NCI-H748 treated with DMSO at 0.1 percent for 48 hours (cell line): ENCODE measurements at places on chromosomes 13 and 19.

DNA sequence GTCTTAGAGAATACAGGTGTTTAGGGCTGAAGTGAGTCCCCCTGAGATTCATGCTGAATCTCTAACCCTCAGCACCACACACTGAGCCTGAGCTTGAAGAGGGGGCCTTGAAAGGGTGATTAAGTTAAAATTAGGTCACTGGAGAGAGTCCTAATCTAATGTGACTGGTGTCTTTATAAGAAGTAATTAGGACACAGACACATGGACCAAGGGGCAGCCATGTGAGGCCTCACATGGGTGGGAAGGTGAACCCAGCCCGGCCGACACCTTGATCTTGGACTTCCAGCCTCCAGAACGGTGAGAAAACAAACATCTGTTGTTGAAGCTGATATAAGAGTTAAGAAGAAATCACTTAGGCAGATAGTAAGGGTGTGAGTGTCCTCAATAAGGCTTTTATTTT lies 7.1 kb upstream of the RAB20 start:
- no peak for DNase-seq

GRCh38 chr13:48505597-48506091 lies 27.2 kb downstream of the RCBTB2 start:
- no peak for DNase-seq

DNA sequence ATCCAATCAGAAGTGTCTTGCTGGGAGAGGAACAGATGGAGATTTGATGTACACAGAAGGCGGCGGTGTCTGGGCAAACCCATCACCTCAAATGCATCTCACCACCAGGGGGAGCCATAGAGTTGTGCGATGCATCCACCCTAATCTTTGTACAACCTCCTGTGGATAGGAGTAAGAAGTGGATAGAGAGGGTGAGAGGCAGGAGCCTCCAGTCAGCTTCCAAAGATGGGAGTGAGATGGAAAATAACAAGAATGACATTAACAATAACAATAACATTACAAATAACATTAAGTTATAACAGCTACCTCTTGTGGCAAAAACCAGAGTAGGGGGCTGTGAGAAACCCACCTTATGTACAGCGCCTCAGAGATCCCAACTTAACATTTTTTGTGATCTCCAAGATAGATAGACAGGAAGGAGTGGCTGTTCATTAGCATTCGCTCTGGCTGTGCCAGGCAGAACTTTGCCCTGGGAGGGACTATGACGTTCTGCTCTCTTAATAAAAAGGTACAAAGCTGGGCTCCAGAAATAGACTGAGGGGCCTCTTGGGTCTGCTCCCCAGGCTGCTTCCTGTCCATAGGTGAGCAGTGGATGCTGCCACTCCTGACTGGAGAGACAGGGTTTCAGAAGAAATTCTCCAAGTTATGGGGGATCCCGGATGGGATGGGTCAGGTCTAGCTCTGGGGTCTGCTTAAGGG lies 5.2 kb upstream of the CEACAM18 start:
- peak; percentile 21 for DNase-seq

DNA sequence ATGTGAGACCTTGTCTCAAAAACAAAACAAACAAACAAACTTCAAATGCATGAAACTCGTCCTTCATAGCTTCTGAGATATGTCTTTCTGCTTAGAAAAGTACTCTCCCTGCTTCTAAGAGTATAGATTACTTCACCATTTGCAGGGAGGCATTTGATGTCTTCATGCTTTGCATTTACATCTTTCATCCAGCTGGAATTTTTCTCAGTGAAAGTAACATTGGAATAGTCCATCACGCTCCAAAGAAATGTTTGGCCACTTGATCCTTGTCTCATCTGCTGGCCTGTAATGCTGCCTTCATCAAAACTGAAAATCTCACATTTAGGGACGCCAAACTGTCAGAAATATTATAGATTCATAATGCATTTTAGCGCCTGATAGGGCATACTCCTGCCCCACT lies 19.2 kb downstream of the PNMA8A start:
- DNase-seq, result no peak

DNA sequence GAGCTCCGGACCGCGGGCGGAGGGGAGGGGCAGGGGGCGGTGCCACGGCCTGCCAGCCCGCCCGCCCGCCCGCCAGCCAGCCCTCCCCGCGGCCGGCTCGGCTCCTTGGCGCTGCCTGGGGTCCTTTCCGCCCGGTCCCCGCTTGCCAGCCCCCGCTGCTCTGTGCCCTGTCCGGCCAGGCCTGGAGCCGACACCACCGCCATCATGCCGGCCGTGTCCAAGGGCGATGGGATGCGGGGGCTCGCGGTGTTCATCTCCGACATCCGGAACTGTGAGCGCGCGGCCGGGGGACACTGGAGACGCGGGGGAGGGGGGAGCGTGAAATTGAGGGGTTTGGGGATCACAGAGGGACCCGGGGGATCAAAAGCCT lies at the start of gene AP2A1:
TSS of gene AP2A1 (plus strand) at position 72 of the 370 bp plus-strand sequence. CDS start at position 205, 133 bp downstream.
- DNase-seq, result no peak

DNA sequence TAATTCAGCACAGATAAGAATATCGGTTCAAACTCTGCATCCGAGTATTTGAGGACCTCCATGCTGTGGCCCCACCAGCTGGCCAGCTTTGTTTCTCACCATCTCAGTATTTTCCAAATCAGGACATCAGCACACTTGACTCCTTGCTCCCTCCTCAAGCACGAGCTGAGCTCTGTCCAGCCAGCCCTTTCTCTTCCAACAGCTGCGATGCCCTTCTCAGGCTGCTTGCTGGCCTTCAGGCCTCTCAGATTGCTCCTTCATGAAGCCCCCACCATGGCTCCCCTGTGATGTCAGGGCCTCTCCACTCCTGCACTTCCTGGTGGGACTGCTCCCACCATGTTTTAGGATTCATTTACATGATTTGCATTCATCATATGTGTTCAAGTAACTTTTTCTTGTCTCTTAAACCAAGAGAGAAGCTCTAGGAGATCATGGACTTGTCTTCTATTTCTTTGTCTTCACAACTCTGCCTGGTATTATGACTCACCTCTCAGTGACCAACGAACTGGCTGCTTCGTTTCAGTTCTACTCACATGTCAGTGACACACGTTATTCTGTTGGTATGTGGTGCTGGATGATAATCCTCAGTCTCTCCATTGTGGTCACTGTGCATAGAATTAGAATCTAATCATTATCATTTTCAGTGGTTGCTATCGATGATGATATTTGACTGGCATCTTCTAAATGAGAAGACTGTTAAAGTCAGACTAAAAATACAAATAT lies 471.7 kb downstream of the EFNB2 start:
- DNase-seq, result no peak

GRCh38 chr19:38944981-38945506 lies 14.3 kb downstream of the MRPS12 start:
- peak; percentile 32 for DNase-seq

DNA sequence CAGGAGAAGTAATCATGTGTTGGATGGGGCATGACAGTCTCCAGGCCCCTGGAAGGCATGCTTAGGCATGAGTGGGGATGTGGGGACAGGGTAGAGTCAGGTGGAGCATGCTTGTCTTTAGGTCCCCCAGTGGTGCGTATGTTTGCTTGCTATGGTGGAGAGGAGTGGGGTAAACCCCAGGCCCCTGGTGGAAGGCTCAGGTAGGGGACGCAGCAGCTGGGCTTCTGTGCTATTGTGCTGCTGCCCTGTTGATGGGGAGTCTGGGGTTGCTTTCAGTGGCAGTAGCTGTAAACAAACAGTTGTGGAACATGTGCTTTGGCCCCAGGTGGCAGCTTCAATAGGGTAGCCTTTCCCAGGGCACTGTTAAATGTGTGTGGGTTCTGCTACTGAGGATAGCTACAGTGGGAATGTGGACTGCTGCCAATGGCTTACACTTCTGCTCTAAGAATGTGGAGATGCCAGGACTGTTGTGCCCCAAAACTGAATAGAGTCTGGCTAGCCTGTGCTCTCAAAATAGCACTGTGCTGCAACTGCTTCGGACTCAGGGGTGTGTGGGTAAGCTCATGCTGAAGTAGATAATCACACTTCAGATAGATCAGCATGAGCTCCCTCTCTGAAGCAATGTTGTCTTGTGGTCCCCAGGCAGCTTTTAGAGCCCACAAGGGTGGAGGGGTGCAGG lies 1257.3 kb downstream of the DIAPH3 start:
- no peak for DNase-seq

GRCh38 chr13:112882555-112883024 lies 86.4 kb upstream of the MCF2L start:
- DNase-seq, result no peak

DNA sequence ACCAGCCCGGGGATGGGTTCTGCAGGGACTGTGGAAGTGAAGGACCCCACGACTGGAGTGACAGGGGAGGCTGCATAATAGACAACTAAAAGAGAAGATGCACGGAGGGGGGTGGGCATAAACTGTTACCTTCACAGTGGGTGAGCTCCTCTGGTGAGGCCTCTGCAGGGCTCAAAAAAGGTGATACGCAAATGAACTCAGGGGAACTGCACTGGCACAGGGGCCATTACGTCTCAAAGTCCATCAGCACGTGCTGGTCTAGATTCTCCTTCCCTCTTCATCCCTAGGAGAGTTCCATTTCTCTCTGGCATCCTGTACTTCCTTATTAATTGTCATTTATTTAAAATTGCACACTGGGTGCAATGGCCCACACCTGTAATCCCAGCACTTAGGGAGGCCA lies 8.1 kb upstream of the FFAR2 start:
- no peak for DNase-seq

DNA sequence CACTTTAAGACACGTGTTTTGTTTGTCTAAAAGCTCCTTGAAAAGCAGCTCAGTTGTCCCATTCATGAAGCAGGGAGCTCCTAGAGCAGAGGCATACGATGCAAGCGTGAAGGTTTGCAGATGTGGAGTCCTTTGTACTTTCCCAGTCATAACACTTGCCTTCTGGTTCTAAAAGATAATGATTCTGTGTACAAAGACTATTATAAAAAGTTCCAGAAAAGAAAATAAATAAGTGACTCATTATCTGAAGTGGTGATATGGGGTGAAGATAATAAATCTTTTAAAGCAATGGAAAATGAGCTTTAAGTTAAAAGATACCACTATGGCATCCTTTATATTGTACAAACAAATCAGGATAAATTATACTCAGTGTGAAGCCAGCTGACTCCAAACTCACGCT lies 569.9 kb downstream of the MYO16 start:
- peak; percentile 57 for DNase-seq

GRCh38 chr13:20706661-20707060 lies 3.2 kb downstream of the IL17D start:
- DNase-seq, result no peak

GRCh38 chr19:45294291-45295029 lies 28.2 kb downstream of the CKM start:
- no peak for DNase-seq

GRCh38 chr13:41942462-41943094 lies 18.3 kb downstream of the VWA8 start:
- no peak for DNase-seq

DNA sequence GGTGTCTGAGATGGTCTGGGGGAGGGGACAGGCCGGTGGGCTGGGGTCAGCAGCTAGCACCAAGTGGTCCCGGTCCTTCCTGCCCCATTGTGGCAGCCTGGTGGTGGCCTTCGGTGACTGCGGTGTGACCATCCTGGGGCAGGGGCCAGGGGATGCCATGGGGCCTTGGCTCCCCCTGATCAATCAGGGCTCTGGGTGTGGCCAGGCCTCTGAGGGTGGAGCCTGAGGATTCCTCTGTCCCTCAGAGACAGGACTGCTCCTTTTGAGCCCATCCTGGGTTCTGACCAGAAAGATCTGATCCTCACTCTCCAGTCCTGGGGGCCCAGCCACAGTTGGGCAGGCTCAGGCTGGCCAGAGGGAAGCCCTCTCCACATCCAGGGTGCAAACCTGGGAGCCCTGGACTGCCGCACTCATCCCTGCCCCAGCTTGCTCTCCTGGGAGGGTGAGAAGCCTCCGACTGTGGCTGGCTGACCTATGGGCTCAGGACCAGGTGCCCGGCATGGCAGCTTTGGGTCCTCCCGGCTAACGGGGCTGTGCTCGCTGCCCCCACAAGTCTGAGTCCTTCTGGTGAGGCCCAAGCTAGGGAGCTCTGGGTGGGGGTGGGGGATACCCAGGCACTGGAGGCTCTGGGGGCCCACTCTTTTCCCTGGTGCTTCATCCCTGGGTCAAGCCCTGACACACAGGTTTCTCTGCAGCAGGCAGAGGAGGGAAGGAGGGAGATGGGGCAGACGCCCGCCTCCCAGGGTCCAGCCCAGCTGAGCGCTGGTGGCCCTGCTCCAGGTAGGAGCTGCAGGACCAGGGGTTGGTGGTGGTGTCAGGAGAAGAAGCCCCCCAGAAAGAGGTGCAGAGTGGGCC lies 59.5 kb downstream of the IER2 start:
- no peak for DNase-seq

DNA sequence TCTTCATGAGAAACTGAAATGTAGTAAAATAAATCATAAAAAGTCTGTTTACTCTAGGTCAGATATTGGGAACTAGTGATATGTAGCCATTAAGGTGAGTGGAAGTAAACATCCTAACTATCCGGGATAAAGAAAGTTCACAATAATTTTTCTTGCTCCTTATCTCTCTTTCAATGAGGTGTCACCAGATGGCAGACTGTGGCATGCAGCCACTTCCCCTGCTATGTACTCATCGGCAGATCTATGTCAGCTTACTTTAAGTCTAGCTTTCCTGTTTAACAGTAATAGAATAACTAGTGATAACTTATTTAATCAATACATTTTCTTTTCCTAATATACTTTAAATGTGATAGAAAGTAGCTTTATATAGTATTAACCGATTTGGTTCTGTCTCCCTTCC lies 181.9 kb downstream of the NDFIP2 start:
- no peak for DNase-seq

- DNase-seq, result peak; percentile 34
Measured at GRCh38 chr19:6092329-6093286, 17.7 kb downstream of the RFX2 start.

DNA sequence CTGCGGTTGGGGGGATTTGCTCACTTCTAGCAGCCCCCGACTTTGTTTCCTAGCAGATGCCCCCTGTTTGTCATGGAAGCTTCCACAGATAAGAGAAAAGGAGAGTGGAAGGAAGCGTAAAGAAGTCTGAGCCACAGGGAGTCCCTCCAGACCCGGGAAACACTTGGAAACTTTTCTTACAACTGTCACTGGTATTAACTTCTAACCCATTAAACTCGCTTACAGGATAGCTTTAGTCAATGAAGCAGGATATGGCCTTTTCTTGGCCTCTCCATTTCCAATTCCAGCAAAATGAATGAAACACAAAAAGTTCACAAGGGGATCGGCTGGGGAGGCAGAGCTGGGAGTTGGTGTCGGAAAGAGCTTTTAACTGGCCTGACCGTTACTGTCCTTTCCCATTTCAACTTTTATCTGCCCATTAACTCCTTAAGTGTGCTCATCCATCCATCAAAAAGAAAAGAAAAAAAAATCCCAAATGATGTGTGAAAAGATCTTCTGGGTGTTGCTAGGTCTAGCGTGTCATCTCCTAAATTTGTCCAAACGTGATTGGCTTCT lies 231.9 kb upstream of the ARGLU1 start:
- no peak for DNase-seq
